ENCODE measurements at places on chromosomes 1 and 21. TPM values are rescaled to one million over a fixed set of nuclear protein-coding genes. Genes with fewer than 3 reads are reported as not detected.

GRCh38 chr1:113391649-113392271, 1.4 kb downstream of the MAGI3 start:
- peak overlapping the region; percentile 92 for H3K27ac ChIP-seq
- DNase-seq, result no peak
- no peaks in the 10 kb centered on the region for H3K27me3 ChIP-seq
- H3K4me3 ChIP-seq, result peak overlapping the region; percentile 73

- no peaks in the 10 kb centered on the region for H3K27me3 ChIP-seq
- no peaks in the 10 kb centered on the region for H3K4me1 ChIP-seq
Measured at GRCh38 chr21:38609580-38609979, 111.3 kb upstream of the ERG start.

- no peaks in the 10 kb centered on the region for H3K4me1 ChIP-seq
- DNase-seq, result no peak
- no peak overlapping the region for H3K4me3 ChIP-seq
- H3K27me3 ChIP-seq, result no peaks in the 10 kb centered on the region
Measured at GRCh38 chr1:230549625-230550024, 92.7 kb upstream of the COG2 start.

- peaks cover 13% of the 10 kb centered on the region for H3K4me1 ChIP-seq
- no peak for DNase-seq
- H3K27ac ChIP-seq, result no peak within 1 kb of the TSS
Measured at GRCh38 chr1:19664453-19665185, at the start of gene HTR6. Gene HTR6, plus strand, starts transcription at chr1:19664875. Its CDS starts 879 bp downstream, at chr1:19665754.

GRCh38 chr1:114203595-114204128, 50.0 kb upstream of the SYT6 start:
- no peaks in the 10 kb centered on the region for H3K36me3 ChIP-seq
- peaks cover 9% of the 10 kb centered on the region for H3K4me1 ChIP-seq
- no peaks in the 10 kb centered on the region for H3K27me3 ChIP-seq
- no peak for DNase-seq
- no peak overlapping the region for H3K4me3 ChIP-seq

Gene FAM3B
- total RNA-seq, result 2.9 TPM

DNA sequence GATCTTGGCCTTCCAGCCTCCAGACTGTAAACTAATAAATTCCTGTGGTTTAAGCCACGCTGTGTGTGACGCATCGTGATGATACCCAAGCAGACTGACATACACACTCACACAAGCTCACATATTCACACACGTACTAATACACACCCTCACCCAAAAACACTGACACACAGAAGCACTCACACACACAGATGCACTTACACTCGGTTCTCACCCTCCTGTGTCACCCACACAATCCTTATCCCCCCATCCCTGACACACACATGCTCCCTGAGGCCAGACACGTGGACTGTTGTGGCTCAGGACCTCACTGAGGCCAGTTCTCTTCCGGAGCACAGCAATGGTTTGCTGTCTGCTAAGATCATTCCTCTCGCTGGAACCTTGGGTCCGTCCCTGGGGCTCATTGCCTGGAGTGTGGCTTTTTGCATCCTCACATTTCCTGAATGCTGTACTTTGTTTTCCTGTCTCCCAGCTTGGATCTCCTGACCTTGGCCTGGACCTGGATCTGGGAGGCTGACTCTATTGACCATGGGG, 76.9 kb upstream of the LYST start:
- no peaks in the 10 kb centered on the region for H3K36me3 ChIP-seq
- H3K4me1 ChIP-seq, result peaks cover 18% of the 10 kb centered on the region
- no peak overlapping the region for H3K4me3 ChIP-seq
- no peak overlapping the region for H3K27ac ChIP-seq
- no peak for DNase-seq
- no peaks in the 10 kb centered on the region for H3K27me3 ChIP-seq
